ENCODE measurements at places on chromosomes 7 and 10.

- no peak for DNase-seq
These were observed 33.0 kb downstream of the KIF5B start for GRCh38 chr10:32023264-32023663.

DNA sequence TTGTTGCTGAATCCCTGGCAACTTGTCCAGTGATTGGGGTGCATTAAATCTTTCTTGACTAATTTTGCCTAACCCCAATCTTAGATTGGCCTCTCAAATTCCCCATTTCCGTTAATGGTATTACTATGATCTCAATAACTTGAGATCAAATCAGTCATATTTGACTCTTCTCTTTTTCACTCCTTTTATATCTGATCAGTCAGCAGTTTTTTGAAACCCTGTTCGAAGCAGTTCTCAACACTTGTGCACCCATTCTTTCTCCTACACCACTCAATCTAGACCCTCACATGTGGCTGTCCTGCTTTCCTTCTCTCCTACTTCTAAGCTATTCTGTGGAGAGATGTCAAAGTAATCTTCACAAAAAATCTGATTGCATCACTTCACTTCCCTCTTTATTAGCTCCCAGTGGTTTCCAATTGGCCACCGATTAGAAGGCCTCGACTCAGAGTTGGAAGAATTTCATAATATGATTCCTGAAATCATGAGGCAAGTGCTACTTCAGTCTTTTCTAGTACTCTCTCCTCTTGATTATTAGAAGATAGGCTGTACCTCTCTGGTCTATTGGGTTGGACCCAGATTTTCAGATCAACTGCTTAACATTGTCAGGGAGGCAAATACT is 128.9 kb downstream of the ZNF365 start:
- no peak for DNase-seq

DNA sequence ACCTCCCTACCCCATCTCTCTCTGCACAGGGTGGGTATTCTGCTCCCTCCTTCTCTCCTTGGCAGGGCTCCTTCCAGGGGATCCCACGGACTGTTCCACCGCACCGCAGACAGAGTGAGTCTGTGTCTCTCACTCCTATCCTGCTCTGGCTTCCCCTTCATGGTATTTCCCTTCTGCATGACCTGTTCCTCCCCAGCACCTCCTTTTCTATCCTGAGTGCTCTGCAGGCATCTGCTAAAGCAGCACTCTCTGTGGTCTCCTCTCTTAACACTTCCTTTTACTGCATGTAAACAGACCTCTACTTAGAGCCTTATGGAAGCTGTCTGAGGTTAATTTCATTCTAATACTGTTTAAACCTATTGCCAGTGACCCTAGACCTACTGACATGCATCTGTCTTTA is 171.5 kb downstream of the CCSER2 start:
- DNase-seq = no peak

GRCh38 chr7:94440451-94441039 is 45.9 kb downstream of the COL1A2 start:
- DNase-seq = no peak

DNA sequence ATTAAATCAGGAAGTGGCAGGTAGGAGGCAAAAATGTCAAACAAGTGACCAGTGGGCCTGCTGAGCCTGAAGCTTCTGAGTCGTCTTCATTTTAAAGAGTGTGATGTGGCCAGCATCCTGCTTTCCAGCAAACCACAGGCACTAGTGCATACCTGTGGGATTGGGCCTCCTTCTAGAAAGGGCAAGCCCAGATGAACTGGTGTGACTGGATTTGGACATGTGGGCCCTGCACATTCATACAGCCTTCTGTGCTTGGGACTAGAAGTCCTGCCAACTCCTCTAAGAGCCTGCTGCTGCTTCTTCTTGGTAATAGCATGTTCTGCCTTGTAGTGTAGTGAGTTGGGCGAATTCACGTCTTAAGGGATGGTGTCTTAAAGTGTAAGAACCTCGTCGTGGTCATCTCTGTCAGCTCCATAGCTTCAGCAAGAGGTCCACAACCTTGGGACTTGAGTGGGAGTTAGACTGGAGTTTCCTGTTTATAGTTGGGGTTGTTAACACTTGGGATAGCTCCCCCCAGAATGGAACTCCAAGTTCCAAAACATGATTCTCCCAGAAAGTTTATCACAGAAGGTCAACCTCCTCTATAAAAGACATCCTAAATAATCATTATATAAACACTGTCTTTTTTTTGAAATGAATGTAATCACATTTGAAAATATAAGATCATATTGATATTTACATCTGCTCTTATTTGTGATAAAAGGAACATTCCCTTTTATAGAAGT is 11.2 kb downstream of the BMPER start:
- DNase-seq = no peak

- no peak for DNase-seq
These were observed 23.9 kb downstream of the EPC1 start for GRCh38 chr10:32323051-32323450.

GRCh38 chr10:111081595-111081994 is 4.8 kb downstream of the ADRA2A start:
- DNase-seq = no peak

GRCh38 chr10:99996671-99997648 is 12.8 kb downstream of the DNMBP start:
- no peak for DNase-seq

DNA sequence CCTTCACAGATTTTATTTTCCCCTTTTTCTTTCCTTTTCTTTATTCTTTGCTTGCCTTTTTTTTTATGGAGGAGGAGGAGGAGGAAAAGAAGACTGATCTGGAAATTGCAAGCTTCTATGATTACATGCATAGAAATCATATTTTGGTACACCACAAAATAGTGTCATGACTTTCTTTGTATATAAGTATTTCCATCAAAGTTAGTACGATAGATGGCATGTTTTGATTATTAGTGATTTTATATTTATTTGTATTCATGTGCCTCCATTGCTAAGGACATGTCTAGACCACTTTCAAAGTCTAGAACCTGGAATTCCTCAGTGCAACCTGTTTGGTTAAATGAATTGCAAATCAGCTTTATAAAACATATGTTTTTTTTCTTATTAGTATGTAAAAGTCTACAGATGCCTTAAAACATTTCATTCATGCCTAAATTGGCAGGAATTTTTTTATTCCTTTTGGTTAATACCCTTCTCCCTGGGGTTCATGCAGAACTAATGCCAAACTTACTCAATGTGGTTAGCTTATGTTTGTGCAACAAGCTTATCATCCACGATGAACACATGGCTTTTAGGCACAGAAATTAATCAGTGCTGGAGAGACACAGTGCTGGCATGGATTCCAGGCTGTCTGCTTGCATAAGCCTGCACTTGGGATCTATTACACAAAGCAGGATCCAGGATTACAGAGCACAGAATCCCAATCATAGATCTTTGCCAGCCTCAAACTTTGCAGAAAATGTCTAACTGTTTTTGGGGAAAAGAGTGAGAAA is 213.1 kb downstream of the CHRM2 start:
- DNase-seq = no peak

DNA sequence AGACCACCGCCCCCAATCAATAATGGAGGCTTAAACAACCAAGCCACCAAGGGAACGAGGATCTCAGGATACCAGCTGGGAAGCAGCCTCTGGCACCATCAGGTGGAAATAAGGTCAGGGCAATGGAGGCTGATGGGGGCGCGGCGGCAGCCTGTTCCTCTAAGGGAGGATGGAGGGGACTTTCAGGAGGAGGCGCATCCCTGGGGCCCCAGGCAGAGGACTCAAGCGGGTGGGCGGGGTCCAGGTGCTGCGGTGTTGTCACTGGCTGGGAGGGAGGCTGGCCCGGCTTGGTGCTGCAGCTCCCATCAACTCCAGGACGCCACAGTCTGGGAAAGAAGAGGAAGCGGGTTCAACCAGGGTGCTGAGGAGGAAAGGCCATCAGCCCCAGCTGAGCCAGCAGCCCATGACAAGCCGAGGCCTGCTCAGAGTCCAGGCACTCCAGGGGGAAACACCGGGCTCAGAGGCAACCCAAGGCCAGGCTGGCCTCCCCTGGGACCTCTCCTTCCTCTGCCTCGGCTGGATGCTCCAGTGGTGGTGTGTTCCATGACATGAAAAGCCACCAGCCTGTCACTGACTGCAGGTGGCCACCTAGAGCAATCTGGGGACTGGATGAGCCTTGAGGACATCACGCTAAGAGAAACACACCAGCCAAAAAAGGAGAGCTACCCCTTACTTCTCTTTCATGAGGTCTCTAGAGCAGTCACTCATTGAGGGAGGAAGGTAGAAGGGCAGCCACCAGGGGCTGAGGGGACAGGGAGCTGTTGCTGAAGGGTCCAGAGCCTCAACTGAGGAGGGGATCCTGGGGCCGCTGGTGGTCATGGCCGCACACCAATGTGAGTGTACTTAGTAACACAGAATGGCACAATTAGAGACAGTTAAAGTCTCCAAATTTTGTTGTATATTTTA is 4.6 kb downstream of the GIGYF1 start:
- DNase-seq = no peak

All from NCI-H446 treated with DMSO at 0.1 percent for 48 hours (cell line).